Epithelial cell of proximal tubule (primary cell): ENCODE measurements at places on chromosomes 3 and 15.

DNA sequence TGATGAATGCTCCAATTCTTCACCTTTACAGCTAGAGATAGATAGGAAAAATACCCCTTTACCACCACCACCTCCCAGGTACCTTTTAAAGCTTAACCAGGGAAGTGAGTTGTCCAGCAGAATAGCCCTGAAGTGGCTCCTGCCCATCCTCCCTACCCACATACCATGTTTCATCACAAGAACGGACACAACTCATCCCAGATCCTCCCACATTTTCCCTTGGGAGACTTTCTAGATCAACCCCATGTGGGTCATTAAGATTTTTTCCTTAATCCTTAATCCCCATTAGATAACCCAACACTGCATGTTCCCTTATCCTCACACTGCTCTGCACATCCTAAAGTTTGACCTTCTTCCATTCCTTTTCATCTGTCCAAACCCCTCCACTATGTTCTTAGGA, 69.3 kb downstream of the CHST2 start:
- DNase-seq = no peak

GRCh38 chr3:192481638-192482037, 245.7 kb downstream of the FGF12 start:
- DNase-seq = no peak

- no peak for DNase-seq
Observed at GRCh38 chr15:48794697-48795134, 16.2 kb downstream of the CEP152 start.

GRCh38 chr3:52835766-52836470, 1.1 kb upstream of the MUSTN1 start:
- no peak for DNase-seq

DNA sequence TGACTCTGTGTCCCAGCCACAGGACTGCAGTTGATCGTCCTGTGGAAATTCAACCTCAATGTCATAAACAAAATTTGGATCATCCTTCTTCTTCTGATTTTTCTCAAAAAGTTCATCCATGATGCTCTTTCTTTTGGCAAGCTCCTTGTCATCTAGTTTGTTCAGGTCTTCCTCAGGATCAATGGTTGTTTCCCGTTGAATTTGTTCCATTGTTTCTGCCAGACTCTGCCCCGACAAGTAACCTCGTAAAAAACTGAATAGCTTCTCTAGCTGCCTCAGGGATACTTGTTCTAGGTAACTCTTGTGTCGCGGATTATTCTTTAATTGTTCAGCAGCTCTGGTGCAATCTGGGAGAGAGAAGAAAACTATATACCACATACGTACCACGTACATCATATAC, 4.5 kb downstream of the CEP19 start:
- no peak for DNase-seq

- DNase-seq = no peak
Observed at GRCh38 chr3:171565481-171566058, 105.4 kb upstream of the TNIK start.

DNA sequence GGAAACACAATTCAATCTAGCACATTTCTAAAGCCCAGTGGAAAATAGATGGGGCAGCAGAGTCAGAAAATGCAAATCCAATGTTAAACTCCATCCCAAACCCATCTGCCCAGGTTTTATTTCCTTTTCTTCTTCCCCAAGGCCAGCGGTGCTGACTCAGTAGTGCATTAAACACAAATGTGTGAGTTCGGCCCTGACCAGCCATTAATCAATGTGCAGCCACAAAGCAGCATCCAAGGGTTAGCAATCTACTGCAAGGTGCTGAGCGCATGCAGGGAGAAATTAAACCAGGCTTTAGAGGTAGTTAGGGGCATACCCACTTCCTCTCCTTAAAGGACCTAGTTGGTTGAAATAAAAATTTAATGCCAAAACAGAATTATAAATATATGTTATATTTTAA, 583.3 kb upstream of the PPP2R3A start:
- no peak for DNase-seq

GRCh38 chr3:108041253-108041652, 49.6 kb downstream of the CD47 start:
- no peak for DNase-seq

- no peak for DNase-seq
Observed at GRCh38 chr3:167166012-167166411, 214.1 kb downstream of the ZBBX start.

- DNase-seq = no peak
Observed at GRCh38 chr3:151599103-151599672, 134.5 kb upstream of the AADACL2 start.

- no peak for DNase-seq
Observed at GRCh38 chr3:116443191-116443661, 2.1 kb downstream of the LSAMP start.

DNA sequence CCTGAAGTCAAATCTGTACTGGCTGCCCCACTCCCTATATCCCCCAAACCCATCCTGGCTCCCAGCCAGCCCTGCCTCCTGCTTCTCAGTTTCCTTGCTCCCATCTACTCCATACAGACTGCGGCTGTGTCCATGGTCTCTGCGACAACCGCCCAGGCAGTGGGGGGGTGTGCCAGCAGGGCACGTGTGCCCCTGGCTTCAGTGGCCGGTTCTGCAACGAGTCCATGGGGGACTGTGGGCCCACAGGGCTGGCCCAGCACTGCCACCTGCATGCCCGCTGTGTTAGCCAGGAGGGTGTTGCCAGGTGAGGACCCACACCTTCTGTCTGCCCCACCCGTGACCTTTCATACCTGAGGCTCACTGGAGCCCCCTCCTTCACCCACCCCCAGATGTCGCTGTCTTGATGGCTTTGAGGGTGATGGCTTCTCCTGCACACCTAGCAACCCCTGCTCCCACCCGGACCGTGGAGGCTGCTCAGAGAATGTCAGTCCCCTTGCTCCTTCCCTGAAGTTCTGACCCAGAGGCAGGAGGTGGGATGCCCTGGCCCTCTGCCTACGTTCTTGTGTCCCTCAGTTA, 14.7 kb downstream of the STAB1 start:
- no peak for DNase-seq

DNA sequence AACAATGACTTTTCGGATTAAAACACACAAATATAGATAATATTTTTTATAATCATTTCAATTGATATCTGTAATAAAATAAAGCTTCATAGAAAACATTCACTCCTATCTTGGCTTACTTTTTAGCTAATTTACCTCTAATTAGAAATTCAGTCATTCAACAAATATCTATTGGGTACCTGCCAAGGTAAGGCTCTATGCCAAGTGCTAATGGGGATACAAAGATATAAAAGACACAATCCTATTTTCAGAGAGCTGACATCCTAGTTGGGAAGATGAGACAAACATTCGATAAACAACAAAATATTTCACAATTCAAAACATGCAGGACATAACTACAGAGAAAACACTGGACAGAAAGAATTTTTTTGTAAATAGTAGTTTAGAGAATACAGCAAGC, 63.3 kb downstream of the ULK4 start:
- no peak for DNase-seq

DNA sequence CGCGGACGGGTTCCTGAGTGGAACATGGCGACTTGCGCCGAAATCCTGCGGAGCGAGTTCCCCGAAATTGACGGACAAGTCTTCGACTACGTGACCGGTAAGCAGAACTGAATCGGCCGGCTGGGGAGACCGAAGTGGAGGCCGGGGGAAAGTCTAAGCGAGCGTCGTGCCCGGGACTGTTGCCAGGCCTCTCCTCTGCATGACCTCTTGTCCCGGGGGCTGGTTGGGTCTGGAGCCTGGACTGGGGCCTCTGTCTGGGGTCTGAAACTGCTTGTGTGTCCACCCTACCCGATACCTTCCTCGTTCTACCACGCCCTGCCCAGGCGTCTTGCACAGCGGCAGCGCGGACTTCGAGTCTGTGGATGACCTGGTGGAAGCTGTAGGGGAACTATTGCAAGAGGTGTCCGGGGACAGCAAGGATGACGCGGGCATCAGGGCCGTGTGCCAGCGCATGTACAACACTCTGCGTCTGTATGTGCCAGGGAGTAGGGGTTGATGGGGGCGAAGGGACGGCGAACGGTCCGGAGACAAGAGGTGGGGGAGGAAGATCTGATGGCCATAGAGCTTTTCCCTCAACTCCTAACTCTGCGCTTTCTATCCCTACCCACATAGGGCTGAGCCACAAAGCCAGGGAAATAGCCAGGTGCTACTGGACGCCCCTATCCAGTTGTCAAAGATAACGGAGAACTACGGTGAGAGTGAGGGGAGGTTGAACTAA, at the start of gene ABCF3:
TSS of gene ABCF3 (plus strand) at position 16 of the 718 bp plus-strand sequence. CDS start at position 25, 9 bp downstream.
- no peak for DNase-seq

DNA sequence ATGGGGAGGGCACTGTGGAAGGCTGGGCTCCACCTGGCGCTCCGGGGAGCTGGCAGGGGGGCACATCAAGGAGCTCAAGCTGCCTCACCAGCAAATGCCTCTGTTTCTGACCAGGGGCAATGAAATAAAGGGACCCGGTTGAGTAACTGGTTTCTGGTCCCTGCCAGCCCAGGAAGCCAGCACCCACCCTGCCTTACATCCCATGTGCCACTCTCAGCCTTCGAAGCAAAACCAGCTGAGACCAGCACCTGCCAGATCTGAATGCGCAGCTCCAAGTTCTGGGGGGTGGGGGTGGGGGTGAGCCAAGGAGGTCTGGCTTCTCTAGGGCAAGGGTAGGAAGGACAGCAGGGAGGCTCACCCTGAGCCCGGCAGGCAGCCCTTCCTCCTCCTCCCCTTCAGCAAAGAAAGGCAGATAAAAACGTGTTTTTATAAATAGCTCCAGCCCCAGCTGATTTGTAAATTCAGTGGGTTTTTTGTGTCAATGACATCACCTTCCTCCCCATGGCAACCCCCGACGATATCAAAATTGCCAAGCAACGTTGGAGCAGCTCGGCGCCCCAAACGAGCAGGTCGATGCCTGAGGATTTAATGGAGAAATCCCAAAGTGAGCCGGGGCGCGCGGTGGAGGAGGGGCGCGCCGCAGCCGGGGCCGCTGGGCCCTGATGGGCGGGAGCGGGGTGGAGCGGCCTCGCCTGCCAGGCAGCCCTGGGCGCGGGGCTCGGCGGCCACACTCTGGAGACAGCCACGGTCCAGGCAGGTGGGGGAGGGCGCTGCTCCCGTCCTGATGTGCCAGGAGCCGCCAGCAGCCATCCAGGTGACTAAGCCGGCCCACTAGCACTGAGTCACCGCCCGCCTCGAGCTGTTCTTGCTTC, at the start of gene PAK6:
TSS of gene PAK6 (plus strand) at position 532 of the 872 bp plus-strand sequence. CDS start 25,723 bp downstream, outside the sequence.
- DNase-seq = no peak

DNA sequence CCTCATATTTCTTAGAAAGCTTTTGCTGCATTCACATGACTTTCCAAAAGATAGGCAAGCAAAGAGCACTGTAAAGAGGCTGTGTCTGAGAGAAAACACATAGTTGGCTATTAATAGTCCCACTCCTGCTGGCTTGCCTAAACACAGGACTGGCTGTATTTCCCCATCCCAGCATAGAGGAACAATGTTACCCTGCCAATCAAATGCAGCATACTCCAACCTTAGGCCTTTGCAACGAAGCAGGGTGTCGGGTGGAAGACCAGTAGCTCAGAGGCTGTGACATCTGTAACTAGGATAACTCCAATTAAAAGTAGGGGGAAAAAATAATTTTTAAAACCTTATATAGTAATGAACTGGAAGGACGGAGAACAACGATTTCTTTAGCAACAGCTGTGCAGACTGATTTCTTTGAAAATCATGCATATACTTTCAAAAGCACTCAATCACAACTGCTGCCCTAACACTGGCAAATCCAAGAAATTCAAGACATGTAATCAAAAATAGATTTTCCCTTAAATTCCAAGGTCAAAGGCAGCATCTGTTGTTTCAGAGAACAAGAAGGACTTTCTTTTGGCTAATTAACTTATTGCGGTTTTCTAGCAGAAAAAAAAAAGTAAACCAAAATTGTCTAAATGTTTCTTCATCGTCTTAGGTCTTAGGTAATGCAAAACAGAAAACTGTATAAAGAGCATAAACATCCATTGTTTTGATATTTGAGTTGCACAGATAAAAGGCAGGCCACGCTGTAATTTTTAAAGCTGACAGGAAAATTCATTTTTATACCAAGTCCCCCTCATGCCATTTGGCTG, 139.3 kb downstream of the TNIK start:
- DNase-seq = no peak

DNA sequence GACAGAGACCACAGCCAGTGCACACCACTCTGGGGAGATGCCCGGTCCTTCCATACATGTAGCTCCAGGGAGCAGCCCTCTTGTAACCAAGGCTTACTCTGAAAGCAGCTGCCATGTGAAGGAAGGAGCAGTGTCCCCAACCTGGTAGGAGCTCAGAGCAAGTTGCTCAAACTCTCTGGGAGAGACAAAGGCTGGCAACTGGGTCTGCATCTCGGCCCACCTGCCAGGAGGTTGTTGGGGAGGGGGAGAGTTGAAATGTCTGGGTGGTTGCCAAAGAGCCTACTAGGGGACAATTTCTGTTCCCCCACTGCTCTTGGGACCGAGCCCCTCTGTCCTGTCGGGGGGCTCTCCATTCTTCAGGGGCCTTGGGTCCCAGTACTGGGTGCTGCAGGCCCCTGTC, 309.9 kb downstream of the TLE3 start:
- DNase-seq = no peak

DNA sequence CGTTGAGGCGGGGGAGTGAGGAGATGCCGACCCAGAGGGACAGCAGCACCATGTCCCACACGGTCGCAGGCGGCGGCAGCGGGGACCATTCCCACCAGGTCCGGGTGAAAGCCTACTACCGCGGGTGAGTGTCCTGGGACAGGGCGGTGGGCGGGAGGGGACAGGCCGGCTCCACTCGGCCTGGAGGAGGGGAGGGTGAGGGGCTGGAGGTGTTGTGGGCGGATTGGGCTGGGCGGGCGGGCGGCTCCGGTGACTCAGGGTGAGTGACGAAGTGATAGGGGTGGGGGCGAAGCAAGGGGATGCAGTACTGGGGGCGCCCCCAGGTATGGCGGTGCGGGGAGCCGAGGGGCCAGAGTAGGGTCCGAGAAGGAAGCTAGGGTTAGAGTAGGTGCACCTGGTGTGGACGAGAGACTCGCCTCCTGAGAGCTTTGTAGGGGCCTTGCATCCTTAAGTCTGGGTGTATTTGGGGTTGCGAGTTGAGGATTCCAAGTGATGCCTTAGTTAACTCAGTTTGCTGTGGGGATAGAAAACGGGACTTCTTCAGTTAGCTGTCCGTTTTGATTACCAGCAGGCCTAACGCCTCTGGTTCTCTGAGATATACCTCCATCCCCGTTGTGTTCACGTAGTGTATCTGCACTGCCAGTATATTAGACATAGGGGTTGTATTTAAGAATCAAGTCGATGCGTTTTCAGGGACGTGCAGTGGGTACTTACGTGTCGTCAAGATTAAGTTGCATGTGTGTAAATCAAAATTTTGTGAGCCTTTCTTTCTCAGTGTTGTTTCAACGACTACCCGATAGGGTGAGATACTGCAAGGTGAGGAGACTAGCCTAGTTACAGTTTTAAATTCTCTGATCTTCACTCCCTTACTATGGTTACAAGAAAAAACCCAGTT, 670 bp downstream of the PRKCI start:
- no peak for DNase-seq

DNA sequence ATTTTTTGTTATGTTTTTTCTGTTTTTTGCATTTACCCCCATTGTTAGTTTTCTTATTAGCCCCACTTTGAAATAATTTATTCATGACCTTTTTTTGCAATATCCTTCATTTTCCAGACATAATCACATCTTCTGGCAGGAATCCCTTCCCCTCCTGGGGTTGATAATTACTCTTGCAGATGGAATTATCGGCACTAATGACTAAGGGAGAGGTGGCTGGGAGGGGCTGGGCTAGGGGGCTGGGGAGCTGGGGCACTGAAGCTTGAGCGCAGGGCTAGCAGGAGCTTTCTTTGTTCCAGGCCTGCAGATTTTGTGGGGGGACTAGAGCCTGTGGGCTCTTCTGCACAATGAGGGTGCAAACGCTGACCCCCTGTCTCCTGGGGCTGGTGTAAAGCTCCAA, 77.8 kb downstream of the RAB11A start:
- no peak for DNase-seq

- no peak for DNase-seq
Observed at GRCh38 chr3:149765762-149766334, 13.6 kb upstream of the COMMD2 start.

- DNase-seq = no peak
Observed at GRCh38 chr3:124671106-124671505, 59.1 kb upstream of the UMPS start.
